ENCODE measurements at places on chromosomes 5 and 9.

GRCh38 chr5:14364096-14364495 lies 217.5 kb upstream of the OTULINL start:
- no peak for DNase-seq

DNA sequence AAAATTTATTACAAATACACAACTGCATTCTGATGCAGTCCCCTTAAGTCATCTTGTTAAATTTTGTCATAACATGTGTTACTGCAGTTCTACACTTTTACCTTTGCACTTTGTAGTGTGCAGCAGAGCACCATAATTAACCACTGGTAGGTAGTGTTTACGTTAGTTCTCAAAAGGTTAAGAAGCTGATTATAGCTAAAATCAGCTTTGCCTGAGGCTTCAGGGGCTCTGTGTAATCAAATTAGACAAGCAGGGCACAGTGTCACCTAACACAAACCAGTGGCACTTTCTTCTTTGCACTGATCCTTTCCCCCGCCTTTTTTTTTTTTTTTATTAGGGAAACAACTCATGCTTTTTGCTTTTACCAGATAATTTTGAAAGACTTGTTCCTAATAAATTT lies 26.1 kb downstream of the POU5F2 start:
- no peak for DNase-seq

GRCh38 chr5:127187706-127188105 lies 102.9 kb upstream of the MEGF10 start:
- no peak for DNase-seq

- DNase-seq: no peak
Observed at GRCh38 chr5:10859393-10860195, 98.6 kb upstream of the DAP start.

- no peak for DNase-seq
Observed at GRCh38 chr5:125325488-125326149, 579.2 kb upstream of the ZNF608 start.

DNA sequence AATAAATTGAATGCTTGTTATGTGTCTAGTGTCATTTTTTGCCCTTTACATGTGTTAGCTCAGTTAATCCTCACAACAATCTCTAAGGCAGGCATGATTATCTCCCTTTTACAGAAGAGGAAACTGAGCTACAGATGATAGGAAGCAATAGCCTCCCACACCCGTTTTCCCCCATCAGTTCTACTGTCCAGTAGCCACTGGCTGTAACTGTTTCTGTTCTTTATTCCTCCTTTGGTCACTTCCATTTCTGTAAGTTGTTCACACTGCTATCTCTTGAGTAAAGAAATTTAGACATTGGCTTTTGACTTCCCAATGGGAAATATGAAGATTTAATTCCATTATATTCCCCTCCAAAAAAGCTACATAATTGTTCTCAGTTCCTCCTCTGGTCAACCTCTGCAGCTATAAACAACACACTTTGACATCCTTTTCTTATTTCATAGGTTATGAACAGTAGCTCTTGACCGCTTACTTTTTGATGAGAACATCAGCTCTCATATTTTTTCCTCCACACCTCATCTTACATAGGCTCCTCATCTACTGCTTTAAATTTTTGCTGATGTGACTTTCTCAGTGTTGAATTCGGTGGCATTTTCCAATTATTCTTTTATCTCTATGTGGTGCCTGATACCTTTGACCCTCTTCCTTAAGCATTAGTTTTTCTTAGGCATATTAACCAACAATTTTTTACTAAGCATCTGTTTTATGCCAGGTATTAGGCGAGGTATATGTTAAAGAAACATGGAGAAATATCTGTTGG lies 21.4 kb downstream of the SPZ1 start:
- no peak for DNase-seq

DNA sequence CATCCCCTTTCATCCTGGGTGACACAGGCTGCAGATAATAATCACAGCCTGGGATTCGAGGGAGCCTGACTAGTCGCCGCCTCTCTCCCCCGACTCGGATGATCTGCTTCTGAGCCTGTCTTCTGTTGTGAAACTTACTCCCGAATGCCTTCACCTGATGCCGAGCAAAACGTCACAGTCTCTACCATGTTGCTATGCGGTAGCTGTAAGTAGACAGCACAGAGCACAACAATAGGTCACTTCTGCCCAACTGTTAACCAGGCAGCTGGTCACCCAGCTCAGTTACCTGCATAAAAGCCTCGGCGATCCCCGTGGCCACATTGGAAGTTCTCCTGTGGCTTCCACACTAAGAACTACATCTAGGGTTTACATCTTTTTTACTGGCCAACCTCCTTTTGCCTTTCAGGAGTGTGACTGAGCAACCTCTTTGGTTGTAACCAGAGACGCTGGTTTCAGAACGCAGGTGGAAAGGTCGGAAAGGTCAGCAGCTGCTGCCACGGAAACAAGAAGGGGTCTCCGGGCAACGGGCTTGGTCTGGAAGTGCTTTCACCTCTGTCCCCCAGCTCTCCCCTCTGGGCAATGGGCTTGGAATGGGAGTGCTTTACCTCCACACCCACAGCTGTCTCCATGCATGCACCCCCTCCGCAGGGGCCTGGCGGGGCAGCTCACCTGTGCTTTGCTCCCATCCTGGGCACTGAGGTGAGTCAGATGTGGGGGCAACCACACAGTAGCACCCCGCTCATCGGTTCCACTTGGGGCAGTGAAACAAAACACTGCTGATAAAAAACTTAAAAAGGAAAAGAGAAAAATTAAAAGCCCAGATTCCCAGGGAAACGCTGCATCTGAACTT lies 7.6 kb upstream of the PPP1R26 start:
- no peak for DNase-seq

- peak; percentile 44 for DNase-seq
Observed at GRCh38 chr5:463952-464351, 21.0 kb downstream of the EXOC3 start.

DNA sequence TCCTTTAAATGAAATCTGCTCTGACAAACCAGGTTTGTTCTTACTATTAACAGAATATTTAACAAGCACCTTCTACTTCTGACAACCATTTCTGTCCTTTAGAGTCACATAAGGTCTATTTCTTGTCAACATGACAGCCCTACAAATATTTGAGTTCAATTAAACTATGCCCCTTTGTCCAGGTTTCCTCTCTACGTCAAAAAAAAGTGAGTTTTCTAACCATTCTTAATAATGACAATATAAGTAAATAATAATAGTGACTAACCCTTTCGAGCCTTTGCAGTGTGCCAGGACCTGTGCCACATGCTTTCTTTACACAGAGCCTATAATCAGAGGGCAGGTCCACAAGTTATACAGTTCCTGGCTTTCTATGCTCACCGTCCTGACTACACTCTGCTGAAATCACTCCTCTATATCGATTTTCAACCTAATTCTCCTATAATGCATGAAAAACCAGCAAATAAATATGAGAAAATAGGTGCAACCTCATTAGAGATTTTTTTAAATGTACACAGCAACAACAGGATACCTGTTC lies 115.0 kb downstream of the CDK5RAP2 start:
- no peak for DNase-seq

DNA sequence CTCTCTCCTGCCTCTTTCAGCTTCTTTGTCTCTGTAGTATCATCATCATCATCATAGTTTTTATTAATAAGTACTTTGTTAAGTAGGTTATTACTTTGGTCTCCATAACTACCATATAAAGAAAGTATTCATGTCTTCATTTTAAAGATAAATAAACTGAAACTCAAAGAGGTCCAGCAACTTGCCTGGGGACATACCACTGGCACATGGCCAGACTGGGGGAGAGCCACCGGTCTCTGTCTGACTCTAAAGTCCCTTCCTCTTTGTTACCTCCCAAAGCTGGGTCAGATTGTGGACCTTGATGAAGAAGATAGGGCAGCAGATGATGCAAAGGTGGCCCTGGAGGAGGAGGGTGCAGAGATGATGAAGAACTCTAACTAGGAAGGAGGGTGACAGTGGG lies 8.5 kb downstream of the CDX1 start:
- DNase-seq: no peak

- no peak for DNase-seq
Observed at GRCh38 chr5:43046474-43046873, 6.4 kb upstream of the ANXA2R start.

DNA sequence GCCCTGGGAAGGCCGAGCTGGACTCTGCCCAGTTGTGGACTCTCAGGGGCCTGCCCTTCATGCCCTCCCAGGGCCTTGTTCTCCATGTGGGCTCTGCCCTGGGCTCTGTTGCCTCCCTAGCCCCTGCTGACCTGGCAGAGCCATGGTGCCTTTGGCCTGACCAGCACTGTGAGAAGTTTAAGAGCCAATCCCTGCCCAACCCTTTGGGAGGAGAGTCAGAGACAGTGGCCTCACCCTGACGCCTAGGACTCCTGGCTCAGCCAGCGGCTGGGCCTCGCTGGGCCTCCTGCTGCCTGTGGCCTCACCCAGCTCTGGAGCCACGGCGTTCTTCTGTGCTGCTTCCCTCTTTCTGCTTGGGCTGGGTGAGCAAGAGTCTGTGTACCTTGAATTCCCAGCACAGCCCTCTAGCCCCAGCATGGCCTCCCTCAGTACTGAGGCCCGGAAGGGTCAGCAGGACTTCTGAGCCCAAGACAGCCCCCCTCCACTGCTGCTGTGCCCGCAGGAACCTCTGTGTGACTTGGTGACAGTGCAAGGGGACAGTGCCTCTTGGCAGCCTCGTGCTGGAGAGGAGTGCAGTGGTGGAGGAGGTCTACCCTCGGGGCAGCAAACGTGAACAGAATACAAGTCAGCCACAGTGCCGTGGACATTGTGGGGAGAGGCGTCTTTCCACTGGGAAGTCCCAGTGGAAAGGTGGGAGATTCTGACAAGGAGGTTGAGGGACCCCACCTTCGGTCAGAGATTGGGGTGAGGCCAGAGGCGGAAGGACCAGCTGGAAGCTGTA lies 97.4 kb downstream of the CACNA1B start:
- DNase-seq: no peak

DNA sequence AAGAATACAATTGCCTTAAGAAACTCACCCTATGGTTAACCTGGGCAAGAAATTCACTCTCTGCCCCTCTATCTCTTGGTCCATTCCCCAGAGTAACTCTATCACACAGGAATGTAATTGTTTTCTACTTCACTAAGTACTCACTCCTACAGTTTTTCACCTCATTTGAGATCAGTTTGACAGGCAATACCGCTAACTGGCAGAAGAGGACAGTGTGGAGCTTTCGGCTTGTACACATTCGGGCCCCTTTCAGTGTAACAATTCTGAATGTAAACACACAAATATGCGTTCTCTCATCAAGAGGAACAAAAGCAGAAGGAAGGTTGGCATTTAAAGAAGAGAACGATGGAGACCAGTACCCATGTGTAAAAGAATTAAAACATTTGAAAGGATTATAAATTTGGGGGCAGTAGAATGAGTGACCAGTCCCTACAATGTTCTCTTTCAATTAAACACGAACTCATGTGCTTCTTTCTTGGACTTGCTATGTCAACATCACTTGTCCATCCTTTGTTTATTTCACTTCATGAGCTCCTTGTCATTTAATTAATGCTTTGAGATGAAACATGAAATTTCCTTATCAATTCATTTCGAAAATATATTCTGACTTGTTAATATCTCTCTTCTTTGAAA lies 188.5 kb upstream of the GRAMD2B start:
- DNase-seq: no peak

DNA sequence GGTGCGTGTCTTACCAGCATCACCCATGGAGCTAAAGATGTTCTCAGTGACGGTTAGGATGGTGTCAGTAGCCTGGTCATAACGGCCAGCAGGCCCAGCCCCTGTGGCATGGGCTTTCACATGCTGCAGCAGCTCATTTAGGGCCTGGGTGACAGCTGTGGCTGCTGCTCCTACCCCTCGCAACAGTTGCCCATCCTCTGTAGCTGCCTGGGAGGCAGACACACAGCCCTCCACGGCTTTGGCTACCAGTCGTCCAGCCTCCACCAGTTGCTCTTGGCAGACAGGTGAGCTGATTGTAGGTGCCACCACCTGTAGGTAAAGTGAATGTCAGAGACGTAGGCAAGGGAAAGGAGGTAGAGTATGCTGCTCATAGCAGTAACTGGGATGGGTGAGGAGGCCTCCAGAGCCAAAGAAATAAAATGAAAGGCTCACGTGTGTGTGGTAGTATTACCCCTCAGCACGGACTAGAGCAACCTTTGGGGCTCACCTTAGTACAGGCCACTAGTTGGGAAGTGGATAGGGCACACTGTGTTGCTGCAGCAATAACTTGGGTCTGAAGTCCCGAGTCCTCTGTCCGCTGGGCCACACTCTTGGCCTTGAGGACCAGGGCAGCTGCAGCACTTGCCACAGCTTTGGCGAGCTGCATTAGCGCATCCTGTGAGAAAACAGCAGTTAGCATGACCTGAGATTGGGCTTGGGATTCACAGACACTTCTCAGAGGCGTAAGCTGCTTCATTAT lies 14.7 kb downstream of the TLN1 start:
- DNase-seq: no peak

DNA sequence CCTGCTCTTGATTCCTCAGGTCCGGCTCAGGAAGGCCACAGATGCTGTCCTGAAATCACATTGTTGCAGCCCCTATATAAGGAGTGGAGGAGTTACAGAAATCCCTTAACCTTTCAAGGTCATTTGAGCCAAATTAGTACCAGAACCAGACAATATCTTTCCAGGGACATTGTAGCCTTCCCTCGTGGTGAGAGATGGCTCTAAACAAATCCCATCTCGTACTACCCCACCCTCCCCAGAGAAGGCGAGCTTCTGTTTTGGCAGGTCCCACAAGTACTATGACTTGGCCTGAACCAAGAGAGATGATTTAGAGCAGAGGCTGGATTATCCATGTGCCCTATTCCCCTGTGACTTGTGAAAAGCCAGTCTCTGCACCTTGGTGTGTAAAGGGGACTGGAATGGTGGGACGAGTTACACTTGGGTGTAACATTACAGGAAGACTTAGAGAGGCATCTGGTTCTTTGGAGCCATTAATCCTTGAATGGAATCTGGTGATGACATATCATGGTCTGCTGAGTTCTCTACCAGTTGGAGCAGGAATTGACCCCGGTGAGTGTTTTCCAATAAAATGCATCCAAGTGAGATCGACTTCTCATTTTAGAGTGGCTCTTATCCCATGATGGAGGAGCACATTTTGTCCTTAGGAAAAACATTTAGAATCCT lies at the start of gene FAM240B:
Gene FAM240B, minus strand, starts transcription at position 51 of the 663 bp plus-strand sequence. CDS start 16,134 bp downstream, outside the sequence.
- DNase-seq: no peak

- no peak for DNase-seq
Observed at GRCh38 chr5:69308046-69308553, 24.5 kb downstream of the CCDC125 start.

DNA sequence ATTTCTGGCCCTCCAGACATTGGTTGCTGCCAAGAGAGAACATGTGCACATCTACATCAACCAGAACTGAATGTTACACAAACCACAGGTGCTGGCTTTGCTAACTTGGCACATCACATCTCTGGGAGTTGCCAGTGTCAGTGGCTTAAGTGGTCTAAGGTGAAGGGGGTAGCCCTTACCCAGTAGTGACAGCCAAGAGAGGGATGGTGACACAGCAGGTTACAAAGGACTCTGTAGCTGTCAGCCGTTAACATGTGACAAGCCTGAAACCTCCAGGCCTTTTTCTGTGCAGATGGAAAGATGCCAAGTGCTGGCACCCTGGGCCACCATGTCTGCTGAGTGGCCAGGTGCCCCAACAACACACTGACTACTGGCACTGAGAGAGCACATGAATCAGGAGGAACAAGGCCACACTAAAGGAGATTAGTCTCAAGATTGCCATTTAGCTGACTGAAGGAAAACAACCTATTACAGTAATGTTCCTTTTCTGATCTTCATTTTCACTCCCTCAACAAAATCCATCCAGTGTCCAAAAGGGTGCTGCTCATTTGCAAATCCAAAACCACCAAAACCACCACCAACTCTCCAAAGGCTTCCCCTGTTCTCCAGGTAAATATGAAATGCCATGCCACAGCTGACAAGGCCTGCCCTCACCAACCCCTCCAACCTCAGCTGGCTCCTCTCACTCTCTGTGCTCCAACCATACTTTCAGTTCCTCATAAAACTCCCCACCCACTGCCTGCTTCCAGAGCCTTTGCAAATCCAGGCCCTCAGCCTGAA lies 20.2 kb downstream of the SIL1 start:
- no peak for DNase-seq
